ENCODE measurements at places on chromosomes 3 and 15.

GRCh38 chr3:12756175-12756574 lies 2.9 kb downstream of the TMEM40 start:
- no peak for DNase-seq

DNA sequence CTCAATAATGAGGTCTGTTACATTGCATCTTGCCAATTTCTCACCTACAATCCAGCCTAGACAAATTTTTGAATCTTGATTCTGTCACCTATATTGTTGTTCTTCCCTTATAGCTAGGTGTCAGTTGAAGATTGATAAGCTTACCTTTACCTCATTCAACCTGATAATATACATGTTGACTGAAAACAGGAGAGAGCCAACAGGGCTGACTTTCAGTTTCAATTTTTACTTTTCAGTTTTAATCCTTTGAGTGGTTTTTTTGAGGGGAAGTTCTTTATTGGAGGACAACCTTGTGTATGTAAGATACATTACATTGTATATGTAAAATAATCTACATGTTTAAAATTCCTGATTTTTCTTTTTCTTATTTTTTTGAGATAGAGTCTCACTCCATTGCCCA lies 5.8 kb downstream of the ATP13A5 start:
- no peak for DNase-seq

GRCh38 chr15:90231028-90232017 lies 2.4 kb downstream of the CIB1 start:
- DNase-seq, result no peak

DNA sequence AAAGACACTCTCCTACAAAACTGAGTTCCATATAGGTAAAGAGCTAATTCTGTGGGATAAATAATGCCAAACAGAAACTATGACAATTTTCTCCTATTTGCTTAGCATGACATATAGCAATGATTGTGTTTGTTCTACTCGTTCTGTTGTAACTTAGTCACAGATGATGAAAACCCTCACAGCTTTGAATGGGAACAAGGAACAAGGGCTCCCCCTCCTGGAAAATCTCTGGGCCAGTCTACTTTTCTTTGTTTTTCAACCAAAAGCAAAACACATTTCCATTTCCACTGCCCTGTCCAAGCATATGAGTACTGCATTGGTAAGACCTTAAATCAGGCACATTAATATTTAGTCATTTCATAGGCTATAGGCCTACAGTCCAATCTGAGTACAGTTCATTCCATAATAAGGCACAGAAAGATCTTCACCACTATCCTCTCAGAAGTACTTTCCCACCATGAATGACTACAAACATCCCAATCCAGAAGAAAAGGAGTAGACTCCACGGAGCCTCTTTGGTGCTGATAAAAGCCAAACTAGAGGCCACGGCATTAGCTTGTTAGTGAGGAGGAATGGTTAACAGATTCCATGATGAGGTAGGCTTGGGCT lies 67.1 kb downstream of the ATP8B4 start:
- no peak for DNase-seq

DNA sequence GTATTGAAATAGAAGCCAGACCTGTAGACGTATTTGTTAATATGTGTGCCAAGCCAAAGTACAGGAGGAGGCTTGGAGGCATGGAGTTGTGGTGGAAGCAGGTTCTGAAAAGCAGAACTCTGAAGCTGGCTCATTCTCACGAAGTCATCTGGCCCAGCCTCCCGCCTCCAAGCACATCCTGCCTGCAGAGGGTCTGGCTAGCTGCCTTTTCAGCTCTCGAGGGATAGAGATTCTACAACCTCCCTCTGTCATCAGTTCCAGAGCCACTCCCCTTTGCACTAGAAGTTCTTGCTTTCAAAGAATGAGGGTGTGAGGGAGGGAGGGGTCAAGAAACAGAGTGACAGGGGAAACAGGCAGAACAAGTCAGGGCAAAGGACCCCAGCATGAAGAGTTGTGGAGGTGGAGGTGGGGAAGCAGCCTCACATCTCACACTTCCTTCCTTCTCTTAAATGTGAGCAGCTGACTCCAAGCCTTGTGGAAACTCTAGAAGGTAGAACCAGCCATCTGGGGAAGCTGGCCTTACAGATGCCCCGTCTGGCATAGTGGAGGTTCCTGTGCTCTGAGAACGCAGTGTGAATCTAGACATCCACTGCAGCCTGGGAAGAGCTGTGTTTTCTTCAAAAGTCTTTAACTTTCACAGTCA lies 95.3 kb downstream of the SLC49A4 start:
- no peak for DNase-seq

DNA sequence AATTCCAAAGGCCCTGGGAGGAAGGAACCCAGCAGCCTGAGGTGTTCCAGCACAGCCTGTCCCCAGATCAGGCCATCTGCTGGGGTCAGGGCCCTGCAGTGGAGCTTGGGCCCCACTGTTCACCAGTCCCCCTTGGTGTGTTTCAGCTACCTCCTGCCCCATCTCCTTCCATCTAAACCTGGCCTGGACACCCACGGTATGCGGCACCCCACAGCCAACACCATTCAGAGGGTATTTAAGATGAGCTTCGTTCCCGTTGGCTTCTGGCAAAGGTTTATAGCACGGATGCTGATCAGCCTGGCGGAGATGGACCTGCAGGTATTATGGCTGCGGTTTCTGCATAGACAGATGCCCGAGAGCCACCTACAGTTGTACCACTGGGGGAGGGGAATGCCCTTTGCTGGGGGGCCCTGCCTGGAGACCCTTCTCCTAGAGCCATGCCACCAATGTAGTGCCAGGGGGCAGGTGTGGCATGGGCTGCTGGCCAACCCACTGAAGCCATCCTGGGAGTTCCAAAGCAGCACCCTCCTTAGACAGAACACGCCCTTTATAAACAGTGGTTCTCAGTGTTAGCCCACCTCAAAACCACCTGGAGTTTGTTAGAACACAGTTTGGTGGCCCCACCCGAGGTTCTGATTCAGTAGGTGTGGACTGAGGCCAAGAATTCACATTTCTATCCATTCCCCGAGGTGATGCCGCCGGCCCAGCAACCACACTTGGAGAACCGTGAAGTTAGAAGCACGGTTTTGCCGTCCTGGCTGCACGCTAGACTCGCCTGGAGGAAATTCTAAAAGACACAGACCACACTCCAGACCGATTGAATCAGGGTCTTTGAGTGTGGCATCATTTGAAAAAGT lies 126.9 kb downstream of the LRRK1 start:
- DNase-seq, result no peak

Measured in NCI-H2029 (cell line).